NB4 (cell line): ENCODE measurements at places on chromosomes 13 and 19.

- no peak for DNase-seq
These were observed 266.3 kb downstream of the LMO7 start for GRCh38 chr13:75902166-75903104.

DNA sequence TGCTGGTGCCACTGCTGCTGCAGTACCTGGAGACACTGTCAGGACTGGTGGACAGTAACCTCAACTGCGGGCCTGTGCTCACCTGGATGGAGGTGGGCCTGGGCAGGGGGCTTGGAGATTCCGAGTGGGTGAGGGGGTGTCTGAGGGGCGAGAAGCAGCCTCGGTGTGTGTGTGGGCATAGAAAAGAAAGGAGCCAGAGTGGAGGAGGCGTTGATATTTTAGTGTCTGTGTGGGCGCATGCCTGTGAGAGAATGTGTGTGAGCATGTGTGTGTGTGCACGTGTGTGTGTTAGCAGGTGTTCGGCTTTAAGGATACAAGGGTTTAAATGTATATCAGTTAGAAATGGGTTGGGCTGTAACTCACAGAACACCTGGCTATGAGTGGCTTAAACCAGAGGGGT, 3.7 kb downstream of the ARHGAP33 start:
- no peak for DNase-seq

DNA sequence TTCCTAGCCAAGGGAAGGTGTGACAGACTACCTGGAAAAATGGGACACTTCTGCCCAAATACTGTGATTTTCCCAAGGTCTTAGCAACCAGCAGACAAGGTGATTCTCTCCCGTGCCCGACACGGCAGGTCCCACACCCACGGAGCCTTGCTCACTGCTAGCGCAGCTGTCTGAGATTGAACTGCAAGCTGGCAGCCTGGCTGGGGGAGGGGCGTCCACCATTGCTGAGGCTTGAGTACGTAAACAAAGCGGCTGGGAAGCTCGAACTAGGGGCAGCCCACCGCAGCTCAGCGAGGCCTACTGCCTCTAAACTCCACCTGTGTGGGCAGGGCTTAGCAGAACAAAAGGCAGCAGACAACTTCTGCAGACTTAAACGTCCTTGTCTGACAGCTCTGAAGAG, 146.2 kb downstream of the UGGT2 start:
- DNase-seq = no peak

DNA sequence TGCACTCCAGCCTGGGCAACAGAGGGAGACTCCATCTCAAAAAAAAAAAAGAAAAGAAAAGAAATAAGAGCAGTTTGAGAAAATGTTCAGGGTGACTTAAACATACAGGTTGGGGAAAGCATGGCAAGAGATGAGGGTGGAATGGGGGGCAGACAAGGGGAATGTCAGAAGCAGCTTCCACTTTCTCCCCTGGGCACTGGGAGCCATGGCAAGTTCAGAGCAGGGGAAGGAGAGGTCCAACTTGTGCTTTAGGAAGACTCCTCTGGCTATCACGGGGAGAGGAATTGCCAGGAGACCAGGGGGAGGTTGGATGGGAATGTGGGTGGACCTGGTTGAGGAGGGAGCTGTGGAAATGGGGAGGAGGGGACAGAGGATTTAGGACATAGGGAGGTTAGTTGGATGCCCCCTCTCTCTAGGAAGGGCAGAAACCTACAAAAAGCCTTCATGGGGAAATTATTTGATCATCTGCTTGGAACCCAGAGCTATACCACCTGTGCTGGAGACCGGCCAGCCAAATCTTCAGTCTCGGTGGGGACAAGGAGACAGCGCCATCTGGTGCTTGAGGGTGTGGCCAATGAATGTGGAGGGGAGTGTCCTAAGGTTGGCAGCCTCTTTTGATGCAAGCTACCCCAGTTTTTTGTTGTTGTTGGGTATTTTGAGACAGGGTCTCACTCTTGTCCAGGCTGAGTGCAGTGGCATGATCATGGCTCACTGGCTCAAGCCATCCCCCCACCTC, 7.3 kb upstream of the STRN4 start:
- DNase-seq = peak; percentile 91

GRCh38 chr19:55616395-55616875, 7.9 kb downstream of the ZNF784 start:
- DNase-seq = no peak

- peak; percentile 99 for DNase-seq
These were observed 11.8 kb downstream of the PGLS start for GRCh38 chr19:17522988-17523872.

DNA sequence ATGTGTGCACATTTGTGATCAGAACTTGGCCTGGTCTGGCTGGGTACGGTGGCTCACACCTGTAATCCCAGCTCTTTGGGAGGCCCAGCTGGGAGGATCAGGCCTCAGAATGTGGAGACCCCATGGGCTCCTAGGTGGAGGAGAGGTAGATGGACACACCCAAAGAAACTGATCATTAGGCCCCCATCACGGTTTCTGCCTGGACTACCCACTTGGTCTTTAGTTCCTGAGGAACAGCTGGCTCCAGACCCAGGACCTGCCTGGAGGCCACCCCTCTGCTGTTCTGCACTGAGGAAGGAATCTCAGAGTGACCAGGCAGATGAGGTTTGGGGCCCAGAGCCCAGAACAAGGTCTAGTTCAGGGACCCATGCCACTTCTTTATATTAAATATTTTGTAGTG, 1.5 kb downstream of the CBLC start:
- DNase-seq = no peak

DNA sequence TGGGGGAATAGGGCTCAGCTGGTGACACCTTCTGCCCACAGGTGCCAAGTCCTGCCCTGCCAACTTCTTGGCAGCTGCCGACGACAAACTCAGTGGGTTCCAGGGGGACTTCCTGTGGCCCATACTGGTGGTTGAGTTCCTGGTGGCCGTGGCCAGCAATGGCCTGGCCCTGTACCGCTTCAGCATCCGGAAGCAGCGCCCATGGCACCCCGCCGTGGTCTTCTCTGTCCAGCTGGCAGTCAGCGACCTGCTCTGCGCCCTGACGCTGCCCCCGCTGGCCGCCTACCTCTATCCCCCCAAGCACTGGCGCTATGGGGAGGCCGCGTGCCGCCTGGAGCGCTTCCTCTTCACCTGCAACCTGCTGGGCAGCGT, 2.1 kb downstream of the P2RY11 start:
- DNase-seq = no peak

GRCh38 chr19:57319869-57320179, 448 bp upstream of the ZNF543 start:
- no peak for DNase-seq

- no peak for DNase-seq
These were observed 10.7 kb upstream of the TMEM255B start for GRCh38 chr13:113748101-113748861.

DNA sequence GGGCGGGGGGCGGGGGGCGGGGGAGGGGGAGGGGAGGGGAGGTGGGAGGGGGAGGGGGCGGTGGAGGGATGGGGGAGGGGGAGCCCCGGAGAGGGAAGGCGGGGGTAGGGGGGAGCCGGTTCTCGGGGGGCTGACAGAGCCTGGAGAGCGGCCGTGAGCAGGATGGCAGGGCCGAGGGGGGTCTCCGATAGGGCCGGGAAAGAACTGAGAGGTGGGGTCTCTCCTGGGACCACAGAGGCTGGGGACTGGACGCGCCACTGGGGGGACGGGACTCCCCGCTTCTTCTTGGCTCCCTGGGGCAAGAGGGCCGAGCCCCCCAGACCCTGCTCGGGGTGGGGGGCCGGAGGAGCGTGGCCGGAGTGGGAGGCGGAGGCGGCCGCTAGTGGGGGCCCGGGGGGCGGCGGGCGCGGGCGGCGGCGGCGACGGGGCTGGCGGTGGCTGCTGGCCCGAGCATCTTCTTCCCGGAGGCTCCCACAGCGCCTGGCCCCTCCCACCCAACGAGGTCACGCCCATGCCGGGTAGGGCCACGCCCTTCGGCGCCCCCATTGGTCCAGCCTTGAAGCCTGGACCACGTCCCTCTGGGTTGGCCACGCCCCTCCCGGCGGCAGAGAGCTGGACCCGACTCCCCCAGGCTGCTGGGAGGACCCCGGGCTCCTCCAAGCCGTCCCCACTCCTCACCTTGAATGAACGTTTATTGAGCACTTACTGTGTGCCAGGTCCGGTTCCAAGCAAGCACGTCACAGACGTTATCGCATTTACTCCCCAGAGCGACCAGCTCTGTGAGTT, at the start of gene NOVA2:
NOVA2 (minus strand) TSS at position 313 of the 786 bp plus-strand sequence. CDS start 514 bp downstream, outside the sequence.
- peak; percentile 59 for DNase-seq

- DNase-seq = no peak
These were observed 17.7 kb downstream of the CEACAM8 start for GRCh38 chr19:42577016-42577415.

GRCh38 chr19:39401549-39402345, 4.9 kb upstream of the ZFP36 start:
- peak; percentile 72 for DNase-seq

DNA sequence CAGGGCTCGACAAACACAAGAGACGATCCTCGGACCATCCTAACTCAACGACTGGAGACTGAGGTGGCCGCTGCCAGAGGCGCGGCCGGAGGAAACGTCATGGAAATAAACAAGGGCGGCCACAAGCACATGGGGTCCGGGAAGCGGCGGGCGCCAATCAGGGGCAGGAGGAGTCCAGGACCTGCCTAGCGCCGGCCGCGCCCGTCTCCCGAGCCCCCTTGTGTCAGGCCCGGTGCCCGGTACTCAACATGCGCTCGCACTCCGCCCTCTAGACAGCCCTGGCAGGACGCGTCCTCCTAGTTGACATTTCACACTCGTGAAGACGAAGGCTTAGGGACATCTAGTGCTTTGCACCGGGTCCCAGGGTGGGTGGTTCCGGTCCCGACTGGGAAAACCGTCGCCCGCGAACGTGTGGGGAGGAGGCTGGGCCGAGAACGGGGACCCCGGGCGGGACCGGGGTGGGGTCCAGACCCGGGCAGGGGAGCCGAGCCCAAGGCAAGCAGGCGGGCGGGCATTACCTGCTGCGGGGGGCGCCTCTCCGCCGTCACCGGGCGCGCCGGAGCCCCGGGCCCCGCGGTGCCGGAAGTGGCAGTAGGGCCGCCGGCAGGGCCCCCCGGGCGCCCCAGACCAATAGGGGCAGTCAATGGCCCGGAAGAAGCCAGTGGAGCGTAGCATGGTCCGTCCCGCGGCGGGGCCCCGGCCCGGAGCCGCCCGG, 442 bp downstream of the REXO1 start:
- DNase-seq = peak; percentile 56

DNA sequence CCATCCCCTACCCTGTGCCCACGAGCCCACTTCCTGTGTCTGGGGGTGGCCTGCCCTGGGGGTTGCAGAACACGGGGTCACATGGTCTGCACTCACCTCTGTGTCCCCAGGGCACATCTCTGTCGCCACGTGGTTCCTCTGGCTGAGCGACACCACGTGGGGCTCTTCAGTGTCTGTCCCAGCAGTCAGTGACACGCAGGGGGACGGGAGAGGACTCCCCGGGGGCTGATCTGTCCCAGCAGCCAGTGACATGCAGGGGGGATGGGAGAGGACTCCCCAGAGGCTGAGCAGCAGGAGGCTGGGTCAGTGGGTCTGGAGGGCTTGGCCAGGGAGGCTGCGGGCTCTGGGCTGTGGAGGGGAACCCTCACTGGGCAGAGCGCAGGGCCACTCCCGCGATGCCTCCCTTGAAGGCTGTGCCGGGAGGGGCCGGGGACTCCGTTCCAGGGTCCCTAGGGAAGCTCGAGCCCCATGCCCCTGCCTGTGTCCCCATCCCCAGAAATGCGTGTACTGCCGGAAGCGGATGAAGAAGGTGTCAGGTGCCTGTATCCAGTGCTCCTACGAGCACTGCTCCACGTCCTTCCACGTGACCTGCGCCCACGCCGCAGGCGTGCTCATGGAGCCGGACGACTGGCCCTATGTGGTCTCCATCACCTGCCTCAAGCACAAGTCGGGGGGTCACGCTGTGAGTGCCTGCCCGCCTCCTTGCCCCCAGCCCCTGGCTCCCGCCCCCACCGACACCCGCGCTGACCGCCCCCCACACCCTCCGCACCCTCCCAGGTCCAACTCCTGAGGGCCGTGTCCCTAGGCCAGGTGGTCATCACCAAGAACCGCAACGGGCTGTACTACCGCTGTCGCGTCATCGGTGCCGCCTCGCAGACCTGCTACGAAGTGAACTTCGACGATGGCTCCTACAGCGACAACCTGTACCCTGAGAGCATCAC, 174.8 kb downstream of the KDM4B start:
- DNase-seq = peak; percentile 72

- no peak for DNase-seq
These were observed 44.4 kb upstream of the HMGB1 start for GRCh38 chr13:30510091-30510490.

GRCh38 chr13:34826432-34826831, 115.6 kb upstream of the NBEA start:
- no peak for DNase-seq

- no peak for DNase-seq
These were observed 1.7 kb upstream of the SBK3 start for GRCh38 chr19:55546822-55547614.

DNA sequence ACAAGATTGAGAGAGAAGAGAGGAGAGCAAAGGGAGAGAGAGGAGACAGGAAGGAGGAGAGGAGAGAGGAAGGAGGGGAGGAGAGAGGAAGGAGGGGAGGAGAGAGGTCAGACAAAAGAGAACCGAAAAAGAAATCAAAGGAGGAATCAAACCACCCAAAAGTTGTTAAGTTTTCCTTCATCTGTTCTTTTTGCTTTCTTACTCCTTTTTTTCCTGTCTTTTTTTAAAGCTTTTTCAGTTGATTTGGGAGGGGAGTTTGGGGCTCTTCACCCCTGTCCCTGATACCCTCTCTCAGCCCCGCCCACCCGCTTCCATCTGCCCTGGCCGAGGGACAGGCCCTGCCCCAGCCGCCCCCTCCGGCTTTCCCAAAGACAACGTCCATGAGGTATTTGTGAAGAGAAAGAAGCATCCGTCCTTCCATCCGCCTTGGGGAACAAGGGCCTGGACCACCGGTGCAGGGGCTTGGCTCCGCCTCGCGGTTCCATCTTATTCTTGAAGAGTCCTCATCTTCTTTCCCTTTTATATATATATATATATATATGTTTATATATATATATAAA, 13.3 kb downstream of the ZNF574 start:
- no peak for DNase-seq

DNA sequence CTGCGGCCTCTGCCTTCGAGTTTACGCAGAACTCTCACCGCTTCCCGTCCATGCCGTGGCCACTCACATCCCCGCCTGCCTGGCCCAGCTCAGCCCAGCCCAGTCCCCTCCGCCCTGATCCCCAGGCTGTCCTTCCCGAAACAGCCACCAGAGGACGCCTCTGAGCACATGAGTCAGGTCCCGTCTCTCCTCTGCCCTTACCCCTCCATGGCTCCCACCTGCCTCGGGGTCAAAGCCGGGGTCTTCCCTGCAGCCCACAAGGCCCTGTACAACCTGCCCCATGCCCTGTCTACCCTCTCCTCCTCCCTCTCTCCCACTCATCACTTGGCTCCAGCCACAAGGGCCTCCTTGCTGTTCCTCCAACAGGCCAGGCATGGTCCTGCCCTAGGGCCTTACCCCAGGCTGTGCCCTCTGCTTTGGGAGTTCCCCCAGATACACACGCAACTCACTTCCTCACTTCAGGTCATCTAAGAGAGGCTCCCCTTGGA, 8.1 kb upstream of the SEMA6B start:
- DNase-seq = peak; percentile 46

GRCh38 chr19:19064811-19065745, 1.3 kb downstream of the SLC25A42 start:
- peak; percentile 49 for DNase-seq

- peak; percentile 63 for DNase-seq
These were observed 24.4 kb downstream of the SLC25A15 start for GRCh38 chr13:40813667-40814454.

GRCh38 chr13:22050951-22051563, 380.2 kb downstream of the FGF9 start:
- no peak for DNase-seq
